ENCODE measurements at places on chromosomes 11 and 22. TPM values are rescaled to one million over a fixed set of nuclear protein-coding genes. Genes with fewer than 3 reads are reported as not detected.
A peak's percentile ranks its signal among the peaks of the same experiment; 100 is the strongest.

DNA sequence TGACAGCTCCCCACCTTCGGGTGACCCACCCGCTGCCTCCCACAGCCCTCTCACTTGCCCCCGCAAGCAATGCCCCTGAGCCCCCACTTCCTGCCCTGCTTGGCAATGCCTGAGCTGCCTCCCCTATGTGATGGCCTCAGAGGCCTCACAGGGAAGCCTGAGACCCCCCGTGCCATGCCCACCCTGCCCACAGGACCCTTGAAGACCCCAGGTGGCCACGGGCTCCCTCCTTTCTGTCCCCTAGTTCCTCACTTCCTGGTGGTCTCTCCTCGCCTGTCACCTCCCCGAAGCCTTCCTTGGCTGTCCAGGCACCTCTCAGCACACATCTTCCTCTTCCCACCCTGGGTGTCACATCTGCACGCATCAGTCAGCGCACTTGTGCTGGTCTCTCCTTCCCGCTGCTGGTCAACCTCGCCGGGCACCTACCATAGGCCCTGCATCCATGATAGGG, 90.5 kb downstream of the BRD1 start:
- DNase-seq = no peak

DNA sequence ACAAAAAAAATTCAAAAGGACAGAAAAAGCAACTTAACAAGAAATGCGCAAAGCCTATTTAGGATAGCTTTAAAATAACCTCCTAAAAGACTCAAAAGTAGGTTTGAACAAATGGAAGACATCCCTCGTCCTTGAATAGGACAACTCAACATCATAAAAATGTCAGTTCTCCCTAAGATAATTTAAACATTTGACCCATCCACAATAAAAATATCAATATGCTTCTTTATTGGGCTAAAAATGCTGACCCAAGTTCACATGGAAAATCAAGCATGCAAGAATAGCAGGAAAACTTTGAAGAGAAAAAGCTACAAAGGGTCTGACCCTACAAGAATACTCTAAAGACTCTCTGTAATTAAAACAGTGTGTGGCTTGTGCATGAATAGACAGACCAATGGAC, 12.1 kb upstream of the KCTD17 start:
- DNase-seq = no peak

DNA sequence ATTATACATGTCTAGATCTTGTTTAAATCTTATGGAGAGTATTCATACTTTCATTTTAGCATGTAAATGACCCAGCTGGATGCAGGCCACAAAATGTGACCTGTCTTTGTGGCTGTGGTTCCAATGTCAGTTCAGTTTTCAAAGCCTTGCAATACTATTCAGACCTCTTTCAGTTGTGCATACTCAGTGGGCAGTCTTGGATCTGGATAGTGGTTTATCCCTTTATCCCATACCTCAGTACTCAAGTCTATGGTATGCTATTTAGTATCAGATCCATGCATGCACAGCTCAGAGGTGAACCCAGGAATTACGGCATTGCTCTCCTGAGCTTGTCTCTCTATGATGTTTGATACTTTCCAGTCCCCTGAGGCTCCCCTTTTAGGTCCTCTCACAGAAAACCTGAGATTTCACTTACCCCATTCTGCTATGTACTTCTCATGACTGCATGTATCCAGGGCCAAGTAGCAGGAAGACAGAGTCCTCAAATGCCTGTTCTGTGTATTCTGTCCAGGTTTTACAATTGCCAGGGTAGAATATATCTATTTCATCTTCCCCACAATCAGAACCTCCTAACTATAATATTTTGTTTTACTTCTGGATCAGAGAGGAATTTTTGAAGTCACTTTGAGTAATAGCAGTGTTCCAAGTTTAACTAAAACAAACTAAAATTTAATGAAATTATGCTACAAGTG, 6.9 kb upstream of the P4HA3 start:
- no peak for DNase-seq

DNA sequence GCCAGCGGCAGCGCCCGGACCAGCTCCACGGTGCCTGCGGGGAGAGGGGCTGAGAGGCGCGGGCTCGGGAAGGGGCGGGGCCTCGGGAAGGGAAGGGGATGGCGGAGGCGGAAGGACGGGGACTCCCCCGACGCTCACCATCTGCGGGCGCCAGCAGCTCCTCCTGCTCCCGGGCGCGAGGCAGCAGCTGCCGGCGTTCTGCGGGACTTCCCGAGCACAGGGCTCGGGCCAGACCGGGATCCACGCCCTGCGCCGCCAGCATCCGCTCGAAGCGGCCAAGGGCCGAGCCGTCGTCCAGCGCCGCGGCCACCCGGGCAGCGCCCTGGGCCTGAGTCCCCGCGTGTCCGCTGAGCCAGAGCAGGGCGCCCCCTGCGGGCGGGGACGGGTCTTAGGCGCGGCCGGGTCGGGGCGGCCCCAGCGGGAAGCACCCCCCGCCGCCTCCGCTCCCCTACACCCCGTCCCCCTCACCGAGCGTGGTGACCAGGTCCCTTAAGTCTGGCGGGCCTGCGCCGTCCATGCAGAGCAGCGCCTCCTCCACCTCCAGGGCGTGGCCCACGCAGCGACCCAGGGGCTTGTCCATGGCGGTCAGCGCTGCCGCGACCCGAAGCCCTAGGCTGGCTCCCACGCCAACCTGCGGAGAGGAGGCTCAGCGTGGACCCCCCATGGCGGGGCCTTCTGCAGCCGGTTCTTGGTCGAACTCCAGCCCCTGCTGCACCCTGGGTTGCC, 873 bp upstream of the SCO2 start:
- peak; percentile 74 for DNase-seq

GRCh38 chr11:35919244-35919643, 24.6 kb upstream of the LDLRAD3 start:
- DNase-seq = peak; percentile 77

DNA sequence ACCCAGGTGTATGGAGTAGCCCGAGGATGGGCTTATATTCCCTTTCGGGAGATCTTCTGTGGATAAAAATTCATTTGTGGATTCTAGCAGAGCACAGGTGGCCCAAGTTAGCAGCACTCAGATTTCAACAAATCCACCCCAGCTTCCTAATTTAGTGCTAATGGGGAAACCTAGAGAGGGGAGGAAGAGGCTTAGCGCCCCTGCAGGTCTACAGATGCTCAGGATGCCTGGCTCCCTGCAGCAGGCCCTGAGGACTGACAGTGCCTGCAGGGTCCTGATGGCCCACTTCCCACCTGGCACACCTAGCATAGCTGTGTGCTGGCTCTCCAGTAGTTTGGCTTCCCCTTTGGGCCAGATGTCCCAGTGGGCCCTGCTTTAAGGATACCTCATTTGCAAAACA, 6.5 kb downstream of the DGAT2 start:
- DNase-seq = no peak

LIF gene
- 7.8 TPM for polyA plus RNA-seq

- no peak for DNase-seq
Observed at GRCh38 chr11:112997857-112998466, 36.7 kb downstream of the NCAM1 start.

- DNase-seq = no peak
Observed at GRCh38 chr11:112835591-112836255, 125.5 kb upstream of the NCAM1 start.

GRCh38 chr11:73140213-73141030, 1.7 kb downstream of the FCHSD2 start:
- peak; percentile 27 for DNase-seq

Data from mammary epithelial cell (primary cell).